ENCODE measurements at places on chromosomes 6 and 20.
A peak's percentile ranks its signal among the peaks of the same experiment; 100 is the strongest.

- no peak for DNase-seq
Measured at GRCh38 chr6:21240709-21241108, 352.8 kb upstream of the SOX4 start.

DNA sequence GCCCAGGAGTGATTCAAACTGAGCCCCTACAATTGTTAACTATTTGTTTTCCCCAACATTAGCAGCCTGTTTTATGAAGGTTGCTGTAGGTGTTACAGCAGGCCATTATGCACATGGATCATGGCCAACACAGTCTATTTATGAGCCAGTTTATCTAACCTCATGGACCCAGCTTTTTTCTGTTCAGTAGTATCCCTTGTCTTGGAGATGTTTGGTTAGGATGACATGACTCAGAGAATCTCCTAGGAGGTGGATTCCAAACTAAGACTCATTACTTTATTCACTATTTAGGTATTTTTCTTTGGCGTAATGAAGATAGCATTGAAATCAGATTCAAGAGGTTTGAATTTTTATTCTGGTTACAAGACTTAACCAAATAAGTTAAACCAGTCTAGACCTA, 62.8 kb upstream of the TFB1M start:
- peak; percentile 70 for DNase-seq

DNA sequence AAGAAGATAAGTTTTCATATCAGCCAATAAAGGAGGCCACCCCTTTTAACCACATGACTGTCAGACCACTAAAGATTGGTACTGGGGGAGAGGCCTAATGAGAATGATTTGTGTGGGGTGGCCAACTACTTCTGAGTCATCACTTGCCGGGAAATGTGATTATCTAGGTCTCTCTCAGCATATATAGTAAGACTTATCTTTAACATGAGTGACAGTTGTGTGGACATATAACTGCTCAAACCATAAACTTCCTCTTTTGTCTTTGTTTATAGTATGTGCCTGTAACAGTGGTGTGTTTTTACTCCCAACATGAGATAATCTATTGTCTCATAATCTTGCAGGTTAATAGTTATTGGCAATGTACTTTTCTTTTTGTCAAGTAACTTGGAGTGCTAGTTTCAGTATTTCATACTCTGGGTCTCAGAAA, 312.4 kb downstream of the CDKAL1 start:
- no peak for DNase-seq

GRCh38 chr20:24785141-24786110, 163.6 kb upstream of the CST7 start:
- peak; percentile 83 for DNase-seq

GRCh38 chr6:10363911-10364310, 51.0 kb downstream of the TFAP2A start:
- DNase-seq, result no peak

- DNase-seq, result no peak
Measured at GRCh38 chr6:161133963-161134362, 139.9 kb downstream of the AGPAT4 start.

- DNase-seq, result no peak
Measured at GRCh38 chr20:15065794-15066193, 728.4 kb upstream of the FLRT3 start.

- no peak for DNase-seq
Measured at GRCh38 chr20:24598996-24599395, 129.6 kb downstream of the SYNDIG1 start.

DNA sequence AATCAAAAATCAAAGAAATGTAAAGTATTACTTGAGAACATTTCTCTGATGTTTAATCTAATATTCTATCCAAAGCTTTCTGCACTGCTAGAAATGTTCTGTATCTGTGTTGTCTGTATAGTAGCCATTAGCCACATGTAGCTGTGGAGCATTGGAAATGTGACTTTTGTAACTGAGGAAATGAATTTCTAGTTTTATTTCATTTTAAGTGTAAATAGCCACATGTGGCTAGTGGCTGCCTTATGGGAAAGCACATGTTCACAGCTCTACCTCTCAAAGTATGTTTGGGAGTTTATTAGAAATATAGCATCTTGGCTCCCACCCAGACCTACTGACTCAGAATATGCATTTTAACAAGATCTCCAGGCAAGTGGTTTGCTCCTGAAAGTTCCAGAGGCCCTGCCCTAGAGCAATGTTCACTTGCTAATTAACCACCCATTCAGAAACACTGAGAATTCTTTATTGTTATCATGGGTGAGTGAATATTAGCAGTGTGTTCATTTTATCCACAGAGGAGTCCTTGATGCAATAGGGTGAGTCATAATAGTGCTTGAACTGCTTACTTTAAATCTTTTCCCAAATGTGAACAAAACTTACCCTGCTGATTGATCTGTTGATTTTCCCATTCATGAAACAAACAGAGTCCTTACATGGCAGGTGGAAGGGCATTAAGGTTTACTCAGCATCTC, 282.7 kb downstream of the PLCB1 start:
- no peak for DNase-seq

DNA sequence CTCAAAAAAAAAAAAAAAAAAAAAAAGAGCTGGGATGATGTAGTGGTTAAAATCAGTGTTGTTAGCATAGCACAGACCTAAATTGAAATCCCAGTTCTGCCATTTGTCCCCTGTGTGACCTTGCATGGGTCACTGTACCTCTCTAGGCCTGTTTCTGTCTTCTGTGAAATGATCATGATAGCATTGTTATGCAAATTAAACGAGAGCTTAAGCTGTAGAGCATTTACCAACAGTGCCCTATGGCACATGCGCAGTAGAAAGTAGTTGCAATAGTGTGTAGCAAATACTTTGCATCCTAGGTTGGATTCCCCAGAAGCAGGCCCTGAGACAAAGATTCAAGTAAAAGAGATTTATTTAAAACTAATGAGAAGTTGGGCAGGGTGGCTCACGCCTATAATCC, 7.3 kb downstream of the PSORS1C2 start:
- no peak for DNase-seq

GRCh38 chr6:138339024-138339423, 38.7 kb upstream of the SMIM28 start:
- no peak for DNase-seq

DNA sequence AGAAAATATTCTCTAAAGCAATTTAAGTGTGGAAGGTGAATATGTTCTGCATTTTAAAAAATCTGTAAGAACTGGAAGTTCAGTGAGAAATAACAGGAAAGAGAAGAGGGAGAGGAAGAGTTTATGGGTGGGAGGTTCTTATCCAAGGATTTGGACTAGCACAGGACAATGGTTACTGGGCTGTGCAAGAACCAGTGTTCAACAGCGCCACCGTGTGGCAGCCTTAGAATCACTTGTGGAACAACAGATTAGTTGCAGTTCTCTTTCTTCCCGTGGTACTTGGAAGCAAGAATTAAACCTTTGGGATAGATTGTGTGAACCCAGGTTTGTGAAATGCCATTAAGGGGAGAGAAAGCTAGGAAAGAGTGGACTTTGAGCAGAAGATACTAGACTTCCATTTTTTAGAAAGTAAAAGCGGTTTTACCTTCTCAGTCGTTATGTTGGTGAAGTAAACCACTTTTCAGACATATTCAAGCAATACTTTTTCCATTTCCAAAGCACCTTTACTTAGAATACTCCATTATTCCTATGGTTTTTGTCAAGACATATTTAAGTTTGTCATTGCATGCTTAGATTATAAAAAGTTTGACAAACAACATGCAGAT, 436.7 kb downstream of the RNF144B start:
- DNase-seq, result no peak

DNA sequence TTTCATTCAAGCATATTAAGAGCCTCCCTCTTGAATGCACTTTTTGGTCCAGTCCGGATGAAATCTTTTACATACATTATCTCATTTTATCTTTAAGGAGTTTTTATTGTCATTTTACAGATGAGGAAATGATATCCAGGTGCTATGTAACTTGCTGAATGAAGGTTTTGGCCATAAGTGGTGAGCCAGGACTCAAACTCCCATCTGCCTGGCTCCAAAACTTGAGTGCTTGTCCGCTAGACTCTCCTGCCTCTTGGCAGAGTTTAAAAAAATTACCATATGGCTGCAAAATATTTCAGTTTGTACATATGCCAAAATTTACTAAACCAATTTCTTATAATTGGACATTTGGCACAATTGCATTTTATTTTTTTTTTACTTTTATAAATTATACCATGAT, 12.2 kb downstream of the PDRG1 start:
- no peak for DNase-seq

- DNase-seq, result no peak
Measured at GRCh38 chr20:24965065-24965919, 16.2 kb downstream of the CST7 start.

DNA sequence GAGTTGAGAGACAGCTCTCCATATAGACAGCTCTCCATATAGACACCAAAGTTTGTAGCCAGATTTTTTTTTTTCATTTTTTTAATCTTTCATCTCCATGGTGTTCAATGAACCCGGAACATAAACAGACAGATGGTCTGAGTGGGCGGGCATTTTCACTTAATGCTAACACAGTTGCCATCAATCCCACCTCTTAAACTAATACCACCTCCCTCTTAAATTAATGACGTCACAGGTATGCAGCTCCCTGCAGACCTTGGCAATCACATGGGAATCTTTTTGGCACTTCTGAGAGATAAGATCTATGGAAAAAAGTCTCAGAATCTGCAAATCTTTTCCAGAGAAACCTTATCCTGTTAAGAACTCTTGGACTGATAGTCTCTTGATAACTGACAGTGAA, 43.2 kb downstream of the PFDN4 start:
- no peak for DNase-seq

- no peak for DNase-seq
Measured at GRCh38 chr20:3744806-3745685, 12.6 kb downstream of the HSPA12B start.

DNA sequence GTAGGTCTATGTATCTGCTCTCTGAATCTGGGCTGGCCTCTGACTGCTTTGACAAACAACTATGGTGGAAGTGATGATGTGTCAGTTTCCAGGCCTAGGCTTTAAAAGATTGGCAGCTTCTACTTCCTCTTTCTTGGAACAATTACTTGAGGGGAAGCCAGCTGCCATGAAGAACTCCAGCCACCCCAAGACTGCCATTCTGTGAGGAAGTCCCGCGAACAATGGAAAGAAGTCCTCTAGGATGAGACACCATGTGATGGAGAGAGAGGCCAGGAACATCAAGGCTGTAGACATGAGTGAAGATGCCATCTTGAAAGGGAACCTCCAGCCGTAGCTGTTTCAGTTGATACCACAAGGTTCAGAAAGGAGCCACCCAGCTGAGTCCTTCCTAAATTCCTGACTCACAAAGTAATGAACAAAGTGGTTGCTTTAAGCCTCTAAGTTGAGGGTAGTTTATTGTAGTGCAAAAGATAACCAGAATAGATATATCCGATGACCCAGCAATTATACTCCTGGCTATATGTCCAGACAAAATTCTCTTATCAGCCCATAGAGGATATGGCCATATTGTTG, 15.3 kb upstream of the TCF15 start:
- no peak for DNase-seq

DNA sequence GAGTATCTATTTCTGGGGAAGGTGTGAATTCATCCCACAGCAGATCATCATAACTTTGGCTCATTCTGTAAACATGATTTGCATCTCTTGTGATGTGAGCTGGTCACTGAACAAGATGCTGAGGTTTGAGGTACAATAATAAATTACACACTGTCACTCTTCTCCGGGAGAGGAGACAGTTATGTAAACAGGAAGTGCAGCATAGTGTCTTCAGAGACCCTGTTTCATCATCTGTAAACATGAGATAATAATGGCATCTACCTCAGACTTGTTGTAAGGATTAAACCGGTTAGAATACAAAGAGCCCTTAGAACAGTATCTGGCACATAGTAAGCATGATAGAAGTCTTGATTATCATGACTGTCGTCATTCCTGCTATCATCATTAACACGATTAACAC, 125.2 kb downstream of the TBC1D7 start:
- no peak for DNase-seq

- DNase-seq, result no peak
Measured at GRCh38 chr6:44269921-44270525, at the start of gene TMEM151B. TMEM151B (plus strand) TSS chr6:44270450; CDS start chr6:44270743, 293 bp downstream.

DNA sequence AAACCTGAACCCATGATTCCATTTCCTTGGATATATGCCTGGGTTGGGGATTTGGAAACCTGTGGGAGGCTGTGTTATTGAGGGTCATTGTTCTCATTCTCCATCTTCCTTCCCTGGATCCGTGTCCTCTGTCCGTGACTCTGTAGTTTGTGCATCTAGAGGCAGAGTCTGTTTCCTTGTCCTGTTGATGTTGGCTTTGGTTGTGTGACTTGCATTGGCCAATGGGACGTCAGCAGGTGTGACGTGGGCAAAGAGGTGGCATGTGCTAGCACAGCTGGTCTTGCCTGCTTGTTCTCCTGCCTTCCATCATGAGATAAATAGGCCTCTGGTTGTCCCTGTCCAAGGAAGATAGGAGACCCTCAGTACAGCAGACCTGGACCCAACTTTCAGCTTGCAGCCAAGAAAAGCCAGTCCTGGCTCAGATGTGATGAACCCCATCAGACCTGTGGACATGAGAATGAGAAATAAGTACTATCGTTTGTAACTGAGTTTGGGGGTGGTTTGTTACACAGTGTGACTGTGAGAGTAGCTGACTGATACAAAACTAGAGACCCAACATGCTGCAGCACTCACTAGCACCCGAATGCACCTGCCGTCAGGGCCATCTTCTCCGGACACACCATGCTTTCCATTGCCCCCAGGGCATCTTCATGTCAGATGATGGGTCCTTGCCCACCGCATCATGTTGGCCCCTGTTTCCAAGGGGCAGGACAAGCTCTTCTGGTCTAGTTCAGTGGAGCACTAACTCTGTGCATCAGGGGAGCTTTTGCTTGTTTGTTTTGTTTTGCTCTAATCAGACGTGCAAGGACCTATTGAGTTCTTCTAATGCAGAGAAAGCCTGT, 195.3 kb upstream of the SULF2 start:
- no peak for DNase-seq

GRCh38 chr6:42429836-42430235, 21.9 kb downstream of the TRERF1 start:
- DNase-seq, result no peak

- DNase-seq, result no peak
Measured at GRCh38 chr6:2194643-2195042, 50.8 kb downstream of the GMDS start.

- no peak for DNase-seq
Measured at GRCh38 chr6:150767571-150768018, 97.9 kb upstream of the MTHFD1L start.

- DNase-seq, result no peak
Measured at GRCh38 chr6:106702451-106703110, 73.2 kb downstream of the QRSL1 start.

- no peak for DNase-seq
Measured at GRCh38 chr6:156126535-156126934, 650.6 kb upstream of the ARID1B start.
